Anterior cingulate cortex (tissue), 58 donors: ENCODE measurements at places on chromosomes 5 and 9.

- no peak for DNase-seq
Observed at GRCh38 chr5:39466846-39467245, 42.1 kb upstream of the DAB2 start.

DNA sequence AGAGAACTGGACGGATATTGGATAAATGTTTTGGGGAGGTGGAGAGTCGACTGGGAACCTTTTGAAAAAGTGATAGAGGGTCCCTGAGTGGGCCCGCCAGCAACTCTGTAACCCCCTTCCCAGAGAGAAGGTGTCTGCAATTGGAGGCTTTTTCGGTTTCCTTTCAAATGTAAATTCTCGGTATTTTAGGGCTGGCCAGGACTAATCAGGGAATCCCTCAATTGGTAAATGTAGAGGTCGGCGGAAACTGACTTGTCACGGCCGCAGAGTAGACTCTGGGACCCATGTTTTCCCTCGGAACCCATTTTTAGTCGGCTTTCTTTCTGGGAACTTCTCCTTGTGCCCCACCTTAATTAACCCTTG lies 524 bp downstream of the CCNB1 start:
- DNase-seq: no peak

DNA sequence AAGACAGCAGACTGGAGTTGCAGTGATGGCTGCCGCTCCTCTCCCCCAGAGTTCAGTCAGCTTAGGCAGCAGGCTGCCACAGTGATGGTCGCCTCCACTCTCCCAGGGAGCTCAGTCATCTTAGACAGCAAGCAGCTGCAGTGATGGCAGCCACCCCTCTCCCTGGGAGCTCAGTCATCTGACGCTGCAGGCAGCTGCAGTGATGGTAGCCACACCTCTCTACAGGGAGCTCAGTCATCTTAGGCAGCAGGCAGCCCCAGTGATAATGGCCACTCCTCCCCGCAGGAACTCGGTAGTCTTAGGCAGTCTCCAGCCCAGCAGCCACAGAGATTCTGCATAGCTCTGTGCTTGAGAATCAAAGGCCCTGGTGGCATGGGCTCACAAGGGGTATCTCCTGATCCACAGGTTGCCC lies 582.7 kb downstream of the DTWD2 start:
- no peak for DNase-seq

DNA sequence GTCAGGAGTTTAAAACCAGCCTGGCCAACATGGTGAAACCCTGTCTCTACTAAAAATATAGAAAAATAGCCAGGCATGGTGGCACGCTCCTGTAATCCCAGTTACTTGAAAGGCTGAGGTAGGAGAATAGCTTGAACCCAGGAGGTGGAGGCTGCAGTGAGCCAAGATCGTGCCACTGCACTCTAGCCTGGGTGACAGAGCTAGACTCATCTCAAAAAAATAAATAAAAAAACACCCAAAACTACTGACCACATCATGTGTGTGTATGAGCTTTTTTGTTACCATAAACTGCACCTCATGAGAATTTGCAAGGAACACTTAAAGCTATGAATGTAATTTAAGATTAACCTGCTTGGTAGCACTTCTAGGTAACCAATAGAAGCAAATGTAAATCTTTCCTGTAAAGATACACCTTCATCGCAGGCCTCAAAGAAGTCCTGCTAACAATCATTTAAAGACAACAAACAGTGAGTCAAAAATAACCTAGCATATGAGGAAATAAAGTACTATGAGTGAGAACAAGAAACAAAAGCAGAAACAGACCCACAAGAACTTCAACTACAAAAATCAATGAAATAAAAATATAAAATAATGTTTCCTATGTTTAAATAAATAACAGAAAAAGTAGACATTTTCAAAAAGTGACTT lies 13.0 kb downstream of the SLC38A9 start:
- no peak for DNase-seq

- no peak for DNase-seq
Observed at GRCh38 chr5:4013106-4013898, 417.7 kb downstream of the IRX1 start.

GRCh38 chr5:56167519-56167918 lies 65.6 kb downstream of the ANKRD55 start:
- DNase-seq: no peak

GRCh38 chr9:96751815-96752214 lies 26.1 kb downstream of the ZNF510 start:
- DNase-seq: no peak
